Activated gamma-delta T cell (primary cell): ENCODE measurements at places on chromosomes 7 and 10.

GRCh38 chr10:8439040-8439439, 384.6 kb downstream of the GATA3 start:
- no peak for DNase-seq

GRCh38 chr10:65891073-65891981, 1034.5 kb upstream of the LRRTM3 start:
- no peak for DNase-seq

- no peak for DNase-seq
Measured at GRCh38 chr10:37379991-37380390, 254.6 kb downstream of the ANKRD30A start.

DNA sequence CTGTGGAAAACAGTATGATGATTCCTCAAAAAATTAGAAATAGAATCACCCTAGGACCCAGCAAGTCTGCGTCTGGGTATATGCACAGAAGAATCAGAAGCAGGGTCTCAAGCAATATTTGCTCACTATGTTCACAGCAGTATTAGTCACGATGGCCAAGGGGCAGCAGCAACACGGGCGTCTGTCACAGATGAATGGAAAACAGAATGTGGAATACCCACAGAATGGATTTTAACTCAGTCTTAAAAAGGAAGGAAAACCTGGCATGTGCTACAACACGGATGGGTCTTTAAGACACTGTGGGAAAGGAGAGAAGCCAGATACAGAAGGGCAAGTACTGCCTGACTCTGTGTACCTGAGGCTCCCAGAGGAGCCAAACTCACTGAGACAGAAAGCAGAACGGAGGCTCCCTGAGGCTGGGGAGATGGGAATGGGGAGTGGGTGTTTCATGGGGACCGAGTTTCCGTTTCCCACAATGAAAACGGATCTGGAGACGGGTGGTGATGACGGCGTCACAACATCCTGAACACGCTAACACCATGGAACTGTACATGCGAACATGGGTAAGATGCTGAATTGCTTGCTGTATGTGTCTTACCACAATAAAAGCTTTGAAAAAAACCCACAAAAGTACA, 36.7 kb upstream of the INPP5A start:
- DNase-seq = no peak

GRCh38 chr10:124138883-124139348, 45.5 kb upstream of the CHST15 start:
- no peak for DNase-seq

- no peak for DNase-seq
Measured at GRCh38 chr7:64613653-64614052, 50.8 kb upstream of the ZNF680 start.
